Stimulated activated CD4-positive, alpha-beta T cell treated with anti-CD3 and anti-CD28 coated beads, Interleukin-4, amount 100 ng/mL, for 48 hours (primary cell): ENCODE measurements at places on chromosomes 2 and 18.

DNA sequence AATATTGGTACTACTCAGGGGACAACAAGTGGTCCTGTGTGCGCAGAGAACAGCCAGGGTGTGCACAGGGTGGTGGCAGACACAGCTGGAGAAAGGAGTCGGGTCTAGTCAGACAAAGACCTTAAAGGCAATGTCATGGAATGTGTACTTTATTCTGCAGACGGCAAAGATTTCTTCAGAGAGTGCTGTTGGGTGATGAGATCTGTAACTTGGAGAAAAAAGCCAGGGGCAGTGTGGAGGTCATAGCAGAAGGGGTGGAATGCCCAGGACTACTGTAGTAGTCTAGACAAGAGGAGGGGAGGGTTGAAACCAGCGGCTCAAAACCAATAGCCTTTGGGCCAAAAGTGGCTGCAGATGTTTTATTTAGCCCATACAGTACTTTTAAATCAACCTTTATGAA is 121.3 kb upstream of the ZFP36L2 start:
- DNase-seq, result no peak

GRCh38 chr2:172792711-172793110 is 57.1 kb downstream of the RAPGEF4 start:
- DNase-seq, result no peak

GRCh38 chr2:72145289-72145657 is 2.4 kb downstream of the CYP26B1 start:
- DNase-seq, result no peak

GRCh38 chr18:30486856-30487255 is 555.7 kb downstream of the DSC3 start:
- DNase-seq, result no peak

GRCh38 chr2:225464346-225465025 is 65.0 kb downstream of the NYAP2 start:
- no peak for DNase-seq

DNA sequence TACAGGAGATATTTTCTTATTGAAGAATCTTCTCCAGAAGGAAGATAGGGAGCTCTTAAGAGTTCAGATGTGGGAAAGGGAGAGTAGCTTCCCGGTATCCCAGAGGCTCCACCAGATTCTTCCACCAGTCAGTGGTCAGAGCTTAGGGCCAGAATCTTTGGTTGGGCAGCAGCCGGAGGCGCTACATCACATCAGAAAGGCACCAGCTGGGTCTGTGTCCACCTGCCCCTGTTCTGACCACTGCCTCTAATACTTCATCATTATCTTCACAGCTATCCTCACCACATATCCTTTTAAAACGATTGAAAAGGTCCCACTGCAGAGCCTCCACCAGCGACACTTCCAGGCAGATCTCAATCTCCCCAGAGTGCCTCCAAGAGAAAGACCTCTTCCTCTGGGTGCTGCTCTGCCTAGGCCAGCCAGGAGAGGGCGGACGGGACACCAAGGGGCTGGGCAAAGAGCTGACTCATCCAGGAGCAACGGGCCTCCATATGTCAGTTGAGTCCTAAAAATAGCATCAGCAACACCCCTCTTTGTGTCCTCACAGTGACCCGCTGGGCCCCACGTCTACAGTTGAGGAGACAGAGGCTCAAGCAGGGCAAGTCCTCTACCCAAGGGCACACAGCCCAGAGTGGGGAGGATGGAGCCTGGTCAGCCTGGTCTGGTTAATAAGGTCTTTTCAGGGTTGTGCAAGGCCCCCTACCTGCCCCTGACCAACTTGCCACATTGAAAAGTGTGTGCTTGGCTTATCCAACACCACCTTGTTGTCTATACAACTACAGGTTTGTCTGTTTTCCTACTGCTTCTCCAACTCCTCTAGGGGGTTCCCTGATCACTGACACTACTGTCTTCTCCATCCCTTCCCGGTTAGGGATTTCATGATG is 81.2 kb downstream of the ADD2 start:
- DNase-seq, result no peak

DNA sequence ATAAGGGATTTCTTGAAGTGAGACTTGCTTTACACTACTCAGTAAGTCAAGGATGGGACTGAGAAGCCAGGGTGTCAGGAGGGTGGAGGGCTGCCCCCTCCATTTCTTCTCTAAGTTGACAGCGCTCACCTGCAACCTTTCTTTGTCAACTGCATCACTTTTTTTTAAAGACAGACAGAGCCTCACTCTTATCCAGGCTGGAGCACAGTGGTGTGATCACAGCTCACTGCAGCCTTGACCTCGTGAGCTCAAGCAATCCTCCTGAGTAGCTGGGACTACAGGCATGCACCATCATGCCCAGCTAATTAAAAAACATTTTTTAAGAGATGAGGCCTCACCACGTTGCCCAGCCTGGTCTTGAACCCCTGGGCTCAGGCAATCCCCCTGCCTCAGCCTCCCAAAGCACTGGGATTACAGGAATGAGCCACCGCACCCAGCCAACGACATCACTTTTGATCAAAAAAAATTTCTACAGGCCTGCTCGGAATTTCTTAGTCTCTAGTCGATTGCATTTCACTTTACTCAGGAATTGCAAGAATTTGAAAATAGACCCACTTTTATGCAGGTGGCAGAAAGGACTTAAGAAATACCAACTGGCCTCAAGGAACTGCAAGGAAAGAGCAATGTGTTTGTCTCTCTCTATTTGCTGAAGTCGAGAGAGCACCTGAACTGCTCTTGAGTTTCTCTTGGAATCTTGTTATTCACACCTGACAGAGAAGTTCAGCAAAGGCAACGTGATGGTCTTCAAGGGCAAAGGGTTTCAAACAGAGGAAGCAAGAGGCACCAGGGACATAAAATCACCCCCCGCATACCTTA is 101.4 kb downstream of the MYOM1 start:
- DNase-seq, result no peak

- no peak for DNase-seq
Observed at GRCh38 chr2:240890691-240891090, 5.3 kb downstream of the MAB21L4 start.

DNA sequence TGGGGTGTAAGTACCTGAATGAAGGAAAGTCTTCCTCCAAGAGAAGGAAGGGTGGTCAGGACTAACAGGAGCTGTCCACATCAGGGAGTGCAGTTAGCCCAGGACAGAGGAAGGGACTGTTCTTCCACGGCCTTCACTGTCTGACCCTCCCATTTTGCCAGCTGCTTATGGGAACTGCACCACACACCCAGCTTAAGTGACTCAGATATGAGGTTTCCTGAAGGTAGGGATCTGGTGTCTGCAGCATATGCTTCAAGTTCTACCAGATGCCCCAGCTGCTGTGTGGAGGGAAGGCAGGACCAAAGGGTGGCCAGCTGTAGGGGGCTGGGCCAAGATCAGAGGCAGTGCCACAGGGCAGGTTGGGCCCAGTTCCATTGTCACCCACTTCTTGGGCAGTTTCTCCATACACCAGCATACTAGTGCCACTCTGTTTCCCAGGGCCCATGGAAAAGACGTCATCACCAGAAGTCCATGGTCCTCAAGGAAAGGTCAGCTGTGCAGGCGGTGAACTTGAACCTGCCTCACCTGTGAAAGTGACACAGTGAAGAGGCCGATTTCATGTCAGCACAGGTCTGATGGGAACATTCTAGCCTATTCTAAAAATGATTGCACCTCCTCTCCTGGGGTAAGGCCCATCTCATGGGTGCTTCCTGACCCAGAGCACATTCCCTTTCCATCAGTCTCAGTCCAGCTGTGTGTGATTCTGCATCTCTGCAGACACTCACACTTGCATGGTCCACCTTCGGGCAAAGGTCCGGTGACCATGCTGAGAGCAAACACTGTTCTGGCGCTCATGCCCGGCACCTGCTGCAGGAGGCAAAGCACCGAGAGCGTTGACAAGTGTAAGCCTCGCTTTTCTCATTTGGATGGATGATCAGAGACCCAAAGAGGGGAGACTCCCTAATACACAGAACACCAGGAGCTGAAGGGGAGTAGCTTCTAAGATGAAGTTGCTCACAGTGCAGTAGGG is 68.0 kb downstream of the ACAA2 start:
- DNase-seq, result no peak

GRCh38 chr2:227608561-227609338 is 5.9 kb downstream of the SCYGR3 start:
- no peak for DNase-seq

- DNase-seq, result no peak
Observed at GRCh38 chr2:112199188-112199587, 55.7 kb downstream of the ZC3H8 start.

DNA sequence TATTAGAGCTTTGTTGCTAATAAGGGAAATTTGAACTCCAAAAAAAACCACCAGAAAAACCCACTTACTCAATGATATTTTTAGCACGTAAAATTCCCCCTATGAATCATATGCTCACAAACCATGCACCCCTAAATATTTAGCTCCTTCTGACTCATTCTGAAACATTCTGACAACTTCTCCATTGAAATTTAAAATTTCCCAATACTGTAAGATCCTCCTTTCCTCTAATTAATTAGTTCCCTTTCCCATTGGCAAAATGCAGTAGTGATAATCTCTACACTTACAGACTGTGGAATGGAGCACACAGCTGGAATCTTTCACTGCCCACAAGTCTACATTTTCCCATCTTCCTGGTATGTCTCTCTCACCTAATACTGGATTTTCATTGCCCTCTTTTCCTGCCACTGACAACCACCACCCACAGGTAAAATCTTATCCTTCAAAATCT is 215.8 kb upstream of the ACVR2A start:
- no peak for DNase-seq

- DNase-seq, result no peak
Observed at GRCh38 chr2:58350484-58350883, 109.4 kb upstream of the FANCL start.

DNA sequence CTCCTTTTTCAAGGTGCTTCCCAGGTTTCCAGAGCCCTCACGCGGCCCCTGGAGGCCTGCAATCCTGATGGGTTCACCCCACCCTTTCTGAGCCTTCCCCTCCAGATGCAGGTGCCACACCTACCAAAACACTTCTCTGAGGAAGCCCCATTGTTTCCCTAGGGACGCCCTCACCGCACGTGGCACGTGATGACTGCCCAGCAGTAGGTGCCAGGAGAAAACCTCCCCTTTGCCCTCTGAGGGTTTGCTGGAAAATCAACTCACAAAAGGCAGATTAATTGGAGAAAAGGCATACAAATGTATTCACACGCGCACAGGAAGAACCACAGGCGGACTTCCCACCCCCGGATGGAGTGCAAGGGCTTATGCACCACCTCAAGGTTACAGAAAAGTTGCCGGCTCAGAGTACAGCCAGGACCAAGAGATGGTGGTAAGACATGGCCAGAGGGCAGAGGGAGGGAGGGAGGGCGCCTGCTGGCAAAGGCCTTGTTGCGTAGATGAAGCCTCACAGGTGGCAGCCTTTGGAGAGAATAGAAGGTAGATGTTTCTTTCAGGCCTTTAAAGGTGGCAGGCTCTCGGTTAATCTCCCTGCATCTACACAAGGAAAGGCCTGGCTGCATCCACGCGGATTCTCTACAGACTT is 269.4 kb upstream of the RAB6C start:
- no peak for DNase-seq

DNA sequence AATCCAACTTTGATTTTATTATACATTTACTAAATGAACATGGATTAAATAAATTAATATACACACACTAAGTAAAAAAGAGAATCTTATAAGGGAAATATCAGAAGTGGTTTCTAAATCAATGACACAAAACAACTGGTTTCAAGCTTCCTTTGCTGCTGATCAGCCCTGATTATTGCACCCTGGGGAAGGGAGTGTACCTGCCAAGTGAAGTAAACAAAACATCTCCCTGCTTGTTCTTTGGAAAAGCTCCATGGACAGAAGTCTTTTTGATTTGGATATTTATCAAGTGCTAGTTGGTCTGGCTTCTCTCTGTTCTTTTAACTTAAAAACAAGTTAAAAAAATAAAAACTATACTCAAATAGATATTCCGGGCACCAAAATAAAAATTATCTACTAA is 190.1 kb downstream of the PDE11A start:
- no peak for DNase-seq
